ENCODE measurements at places on chromosomes 2 and 18.

DNA sequence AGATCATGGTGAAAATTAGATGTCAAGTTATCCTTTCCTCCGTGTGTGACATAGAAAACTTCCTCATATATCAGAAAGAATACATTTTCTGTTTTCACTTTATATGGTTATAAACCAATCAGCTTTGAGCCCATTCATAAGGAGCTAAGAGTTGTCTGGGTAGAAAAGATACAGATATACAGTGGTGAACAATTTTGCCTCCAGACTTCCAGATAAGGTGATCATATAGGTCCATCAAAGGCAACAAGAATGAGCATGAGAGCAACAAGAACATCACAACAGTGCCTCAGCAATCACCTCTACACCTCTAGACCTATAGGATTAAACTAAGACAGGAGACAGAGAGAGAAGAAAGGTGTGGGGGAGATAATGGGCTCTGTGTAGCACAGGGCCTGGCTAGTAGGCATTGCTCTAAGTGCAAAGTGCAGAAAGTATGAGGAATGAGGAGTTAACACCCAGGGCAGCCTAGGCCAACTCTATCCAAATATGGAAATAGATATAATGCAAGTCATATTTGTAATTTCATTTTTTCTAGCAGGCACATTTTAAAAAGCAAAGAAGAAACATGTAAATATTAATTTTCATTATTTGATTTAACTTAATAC is 8.3 kb downstream of the TNP1 start:
- no peak for DNase-seq

DNA sequence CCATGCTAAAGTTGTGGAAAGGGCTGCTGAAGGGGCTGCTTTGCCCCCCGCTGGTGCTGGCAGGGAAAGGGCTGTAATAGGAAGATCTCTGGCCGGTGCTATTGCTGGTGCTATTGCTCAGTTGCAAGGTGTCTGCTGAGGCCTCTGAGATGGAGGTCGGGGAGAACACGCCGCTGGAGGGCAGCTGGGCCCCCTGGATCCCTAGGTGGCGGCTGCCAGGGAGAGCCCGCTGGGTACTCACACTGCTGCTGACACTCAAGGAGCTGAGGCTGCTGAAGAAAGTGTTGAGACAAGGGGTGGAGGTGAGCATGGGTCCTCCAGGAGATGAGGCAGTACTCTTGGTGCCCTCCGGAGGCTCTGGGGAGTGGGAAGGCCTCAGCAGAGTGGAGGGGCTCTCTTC is 4.2 kb downstream of the FOXI3 start:
- DNase-seq = no peak

DNA sequence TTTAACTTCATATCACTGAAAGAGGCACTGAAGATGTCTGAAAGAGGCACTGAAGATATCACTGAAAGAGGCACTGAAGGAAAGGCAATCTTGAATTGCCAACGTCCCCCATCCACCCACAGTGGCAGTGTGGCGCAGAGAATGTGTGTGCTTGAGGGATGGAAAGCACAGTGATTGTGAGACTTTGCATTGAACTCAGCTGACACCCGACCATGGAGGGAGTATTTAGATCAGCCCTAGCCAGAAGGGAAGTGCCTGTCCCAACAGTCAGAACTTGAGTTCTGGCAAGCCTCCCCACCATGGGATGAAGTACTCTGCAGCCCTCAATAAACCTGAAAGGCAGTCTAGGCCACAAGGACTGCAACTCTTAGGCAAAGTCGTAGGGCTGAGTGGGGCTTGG is 33.8 kb downstream of the MAP4K3 start:
- peak; percentile 29 for DNase-seq

DNA sequence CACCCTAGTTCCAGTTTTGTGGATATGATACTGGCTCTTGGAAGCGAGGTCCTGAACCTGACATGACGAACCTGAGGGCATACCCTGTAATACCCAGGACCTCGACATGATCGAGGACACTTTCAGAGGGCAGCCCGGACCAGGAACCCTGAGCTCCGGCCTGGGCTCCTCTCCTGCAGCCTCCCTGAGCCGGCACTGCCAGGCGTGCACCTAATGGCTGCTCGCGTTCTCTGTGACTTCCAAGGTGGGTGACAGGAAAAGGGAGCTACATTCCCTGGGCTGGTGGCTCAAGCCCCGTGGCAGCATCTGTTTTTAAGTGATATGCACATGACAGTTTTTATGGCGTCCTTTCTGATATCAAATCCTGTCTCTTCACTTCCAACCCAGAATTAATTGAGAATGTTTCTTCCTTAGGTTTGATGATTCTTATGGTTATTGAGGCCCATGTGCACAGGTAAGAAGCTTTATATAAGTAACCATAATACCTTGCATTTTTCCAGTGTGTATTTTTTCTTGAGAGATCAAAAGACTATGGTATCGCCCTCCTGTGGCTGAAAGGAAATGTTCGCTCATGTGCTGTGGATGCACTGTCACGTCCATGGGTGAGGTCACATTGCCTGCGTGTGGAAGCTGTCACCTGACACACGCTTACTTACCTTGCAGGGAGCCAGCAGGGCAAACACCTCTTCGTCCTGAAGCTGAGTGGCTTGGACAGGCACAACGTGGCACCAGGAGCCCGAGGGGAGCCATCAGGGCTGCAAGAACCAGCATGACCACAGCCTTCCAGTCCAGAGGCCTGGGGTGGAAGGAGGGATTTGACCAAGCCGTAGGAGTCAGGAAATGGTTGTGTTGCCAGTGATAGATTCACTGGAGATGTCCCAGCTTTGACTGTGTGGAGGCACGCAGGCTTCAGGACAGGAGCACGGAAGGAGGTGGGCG is 367.4 kb upstream of the MYT1L start:
- DNase-seq = no peak

DNA sequence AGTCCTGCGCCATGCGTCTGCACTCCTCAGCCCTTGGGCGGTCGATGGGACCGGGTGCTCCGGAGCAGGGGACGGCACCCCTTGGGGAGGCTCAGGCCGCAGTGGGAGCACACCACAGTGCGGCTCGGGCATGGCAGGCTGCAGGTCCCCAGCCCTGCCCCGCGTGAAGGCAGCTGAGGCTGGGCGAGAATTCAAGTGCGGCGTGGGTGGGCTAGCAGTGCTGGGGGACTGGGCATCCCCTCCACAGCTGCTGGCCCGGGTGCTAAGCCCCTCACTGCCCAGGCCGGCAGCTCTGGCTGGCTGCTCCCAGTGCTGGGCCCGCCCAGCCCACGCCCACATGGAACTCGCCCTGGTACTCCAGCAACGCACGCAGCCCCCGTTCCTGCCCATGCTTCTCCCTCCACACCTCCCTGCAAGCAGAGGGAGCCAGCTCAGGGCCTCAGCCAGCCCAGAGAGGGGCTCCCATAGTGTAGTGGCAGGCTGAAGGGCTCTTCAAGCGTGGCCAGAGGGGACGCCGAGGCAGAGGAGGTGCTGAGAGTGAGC is 198.3 kb upstream of the CNTNAP5 start:
- DNase-seq = no peak

DNA sequence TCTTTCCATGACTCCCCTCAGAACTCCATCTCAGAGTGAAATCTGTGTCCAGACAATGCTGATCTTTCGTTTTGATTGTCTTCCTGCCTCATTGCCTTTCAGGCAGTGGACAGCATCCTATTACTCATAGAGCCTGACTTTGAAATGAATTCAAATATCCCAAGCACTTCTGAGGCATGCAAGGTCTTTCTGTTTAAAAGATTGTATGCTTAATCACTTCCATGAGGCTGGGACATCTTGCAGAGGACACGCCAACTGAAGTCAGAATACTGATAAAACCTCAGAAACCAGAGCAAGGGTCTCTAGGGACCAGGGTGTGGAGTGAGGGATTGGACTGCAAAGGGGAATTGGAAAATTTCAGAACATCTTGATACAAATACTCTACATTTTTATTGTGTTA is 836.5 kb upstream of the ID2 start:
- peak; percentile 65 for DNase-seq

- DNase-seq = no peak
These were observed 96.7 kb downstream of the DGKD start for GRCh38 chr2:233450864-233451575.

DNA sequence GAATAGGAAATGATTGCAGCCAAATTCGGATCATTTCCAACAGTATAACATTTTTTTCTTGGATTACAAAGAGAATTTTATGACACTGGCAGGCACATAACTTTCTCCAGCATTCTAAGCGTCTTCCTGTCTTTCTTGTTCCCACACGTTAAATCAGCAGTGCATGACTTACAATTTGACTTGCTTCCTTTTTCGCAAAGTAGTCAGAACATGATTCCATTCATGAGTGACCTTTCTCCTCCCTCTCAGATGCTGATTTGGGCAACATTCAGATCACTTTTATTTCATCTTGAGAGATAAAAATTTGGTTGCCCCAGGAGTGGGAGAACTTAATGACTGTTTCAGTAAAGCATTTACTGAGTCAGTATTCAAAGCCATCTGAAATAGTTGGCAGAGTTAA is 858.7 kb upstream of the ACVR2A start:
- peak; percentile 70 for DNase-seq

- DNase-seq = no peak
These were observed 893.0 kb upstream of the POU3F3 start for GRCh38 chr2:103960951-103961350.

GRCh38 chr2:71894261-71894660 is 253.4 kb downstream of the CYP26B1 start:
- no peak for DNase-seq

All from cardiac fibroblast (primary cell).